AG04449 (cell line): ENCODE measurements at places on chromosomes 7 and 10.

- DNase-seq, result no peak
Measured at GRCh38 chr7:502296-502695, 17.4 kb downstream of the PDGFA start.

DNA sequence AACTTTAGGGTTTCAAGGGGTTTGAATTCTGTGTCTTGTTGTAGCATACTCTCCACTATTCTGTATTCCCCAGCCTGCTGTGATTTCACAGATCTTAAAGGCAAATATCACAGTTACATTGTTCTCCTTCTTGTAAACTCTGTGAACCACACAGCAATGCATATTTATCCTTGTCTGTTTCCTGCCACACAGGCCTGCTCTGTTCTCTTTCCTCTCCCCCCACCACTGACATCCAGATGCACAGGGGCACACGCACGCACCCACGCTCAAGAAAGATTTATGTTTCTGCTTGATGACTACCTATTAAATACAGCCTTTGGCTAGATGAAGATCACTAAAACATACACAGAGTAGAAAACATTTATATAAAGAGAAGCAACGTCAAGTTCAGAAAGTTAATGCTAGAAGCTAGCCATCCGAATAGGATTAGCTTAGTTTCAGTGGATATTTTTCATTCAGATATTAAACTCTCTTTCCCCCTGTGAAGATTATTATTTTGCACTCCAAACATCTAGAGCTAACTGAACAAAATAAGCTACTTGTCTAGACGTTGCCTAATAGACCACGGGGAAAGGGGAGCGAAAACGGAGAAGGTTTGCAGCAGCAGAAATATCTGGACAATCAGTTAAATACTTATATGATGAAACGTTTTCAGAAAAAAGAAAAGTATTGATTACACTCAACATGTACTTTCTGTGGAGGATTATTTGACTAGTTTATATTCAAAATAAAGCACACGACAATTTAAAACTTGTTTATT, 193.1 kb upstream of the SEMA3C start:
- peak; percentile 4 for DNase-seq

DNA sequence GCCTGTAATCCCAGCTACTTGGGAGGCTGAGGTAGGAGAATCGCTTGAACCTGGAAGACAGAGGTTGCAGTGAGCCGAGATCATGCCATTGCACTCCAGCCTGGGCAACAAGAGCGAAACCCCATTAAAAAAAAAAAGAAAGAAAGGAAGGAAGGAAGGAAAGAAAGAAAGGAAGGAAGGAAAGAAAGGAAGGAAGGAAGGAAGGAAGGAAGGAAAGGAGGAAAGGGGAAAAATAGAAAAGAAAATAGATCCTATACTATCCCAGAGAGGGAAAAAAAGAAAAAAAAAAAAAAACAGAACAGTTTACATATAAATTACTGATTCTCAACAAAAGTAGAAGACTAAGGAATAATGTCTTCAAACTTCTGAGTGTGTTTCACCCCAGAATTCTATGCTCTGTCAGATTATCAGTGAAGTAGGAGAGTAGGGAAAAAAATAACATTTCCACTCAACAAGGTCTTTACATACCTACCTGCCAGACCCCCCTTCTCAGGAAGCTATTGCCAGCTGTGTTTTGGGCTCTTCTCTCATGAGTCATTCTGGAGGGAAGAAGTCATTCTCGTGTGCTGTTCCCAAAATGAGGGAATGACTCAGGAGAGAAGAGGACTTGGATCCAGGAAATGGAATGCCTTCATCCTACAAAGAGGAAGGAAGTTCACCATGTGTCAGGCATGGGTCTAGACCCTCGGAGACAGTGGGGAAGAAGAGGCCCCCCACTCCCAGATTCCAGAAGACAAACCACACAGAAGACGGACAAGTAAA, 20.9 kb downstream of the RGS10 start:
- DNase-seq, result no peak

DNA sequence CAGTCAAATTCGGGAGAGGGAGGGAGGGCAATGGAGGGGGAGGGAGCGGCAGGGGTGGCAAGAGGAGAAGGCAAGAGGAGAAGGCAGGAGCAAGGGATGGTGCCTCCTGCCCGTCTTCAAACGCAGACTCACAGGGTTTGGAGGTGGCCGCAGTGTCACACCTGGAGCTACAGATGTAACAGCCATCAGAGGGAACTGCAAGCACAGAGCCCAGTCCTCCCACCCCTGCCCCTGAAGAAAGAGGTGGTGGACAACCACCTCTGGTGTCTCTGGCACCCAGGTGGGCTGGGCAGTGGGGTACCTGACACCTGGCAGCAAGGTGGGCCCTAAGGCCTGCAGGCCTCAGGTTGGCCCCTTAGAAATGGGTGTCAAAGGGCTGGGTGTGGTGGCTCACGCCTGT, 67.0 kb upstream of the SDK1 start:
- DNase-seq, result no peak

GRCh38 chr7:158453663-158454062, 134.0 kb downstream of the PTPRN2 start:
- no peak for DNase-seq

- DNase-seq, result no peak
Measured at GRCh38 chr10:20157314-20157713, 341.1 kb downstream of the PLXDC2 start.

GRCh38 chr7:584122-584465, 64.4 kb upstream of the PDGFA start:
- no peak for DNase-seq

DNA sequence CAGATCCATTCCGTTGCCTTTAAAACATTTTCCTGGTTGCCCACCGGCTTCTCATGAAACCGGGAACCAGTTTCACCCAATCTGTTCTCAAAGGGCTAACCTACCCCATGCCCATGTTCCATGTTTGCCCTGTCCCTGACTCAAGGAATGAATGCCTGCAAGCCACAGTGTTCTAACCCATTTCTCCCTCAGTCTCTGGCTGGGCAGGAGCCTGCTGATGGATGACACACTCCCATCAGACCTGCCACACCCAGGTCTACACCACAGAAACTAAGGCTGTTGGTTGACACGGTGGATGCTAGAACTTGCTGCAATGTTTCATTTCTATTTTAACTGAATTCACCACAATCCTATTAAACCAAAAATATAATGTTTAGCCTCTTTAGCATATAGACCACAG, 15.6 kb downstream of the CLRN3 start:
- DNase-seq, result no peak

GRCh38 chr7:93011351-93012294, 106.2 kb downstream of the SAMD9 start:
- DNase-seq, result peak; percentile 95

DNA sequence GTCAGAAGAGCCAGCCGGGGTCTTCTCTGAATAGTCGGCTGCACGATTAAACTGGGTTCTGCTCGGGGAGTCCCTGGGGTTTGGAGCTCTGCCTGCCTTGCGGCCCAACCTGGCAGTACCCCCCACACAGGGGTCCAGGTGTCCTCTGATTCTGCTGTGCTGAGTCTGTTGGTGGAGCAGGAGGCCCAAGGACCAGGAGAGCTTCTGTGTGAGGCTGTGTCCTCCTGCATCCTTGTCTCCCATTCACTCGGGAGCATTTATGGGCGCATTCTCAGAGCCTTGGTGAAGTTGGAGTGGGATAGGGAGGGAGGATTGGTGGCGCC, 14.2 kb downstream of the INPP5A start:
- DNase-seq, result no peak

GRCh38 chr7:153084278-153084677, 324.7 kb downstream of the ACTR3B start:
- DNase-seq, result no peak

DNA sequence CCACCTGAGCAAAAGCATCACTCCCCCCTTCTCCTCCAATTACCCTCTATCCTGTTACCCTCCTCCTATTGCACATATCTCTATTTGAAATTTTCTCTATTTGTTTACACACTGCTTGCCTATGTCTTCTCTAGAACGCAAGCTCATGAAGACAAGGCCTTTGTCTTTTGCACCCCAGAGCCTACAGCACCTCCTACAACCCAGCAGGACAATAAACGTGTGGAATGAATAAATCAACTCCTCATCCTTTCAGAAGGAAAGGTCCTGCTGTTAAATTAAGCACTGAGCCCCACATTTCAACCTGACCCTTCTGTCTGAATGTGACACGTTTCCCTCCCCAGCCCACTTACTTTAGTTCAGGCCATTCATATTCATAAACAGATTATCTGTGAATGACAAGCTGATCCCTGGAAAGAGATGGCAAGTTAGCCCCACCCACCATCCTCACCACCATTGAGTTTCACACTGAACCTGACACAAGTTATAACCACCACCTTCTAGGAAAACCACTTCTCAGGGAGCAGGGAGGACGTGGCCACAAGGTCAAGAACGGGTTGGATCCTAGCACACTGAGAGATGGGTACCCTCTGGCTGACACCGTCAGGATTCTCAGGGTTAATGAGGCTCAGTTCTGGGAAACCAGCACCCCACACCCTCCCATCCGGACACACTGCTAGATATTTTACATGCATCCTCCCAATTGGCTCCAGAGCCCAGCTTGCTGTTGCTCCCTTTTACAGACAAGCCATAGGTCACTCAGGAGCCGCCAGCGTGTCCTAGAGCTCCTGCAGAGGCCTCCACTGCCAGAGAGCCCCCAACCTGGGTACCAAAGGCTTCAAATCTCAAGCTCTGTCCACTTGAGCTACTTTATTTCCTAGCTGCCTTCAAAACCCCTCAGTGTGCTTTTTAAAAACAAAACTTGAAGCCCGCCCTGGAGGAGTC, 934 bp downstream of the PRTFDC1 start:
- DNase-seq, result no peak

DNA sequence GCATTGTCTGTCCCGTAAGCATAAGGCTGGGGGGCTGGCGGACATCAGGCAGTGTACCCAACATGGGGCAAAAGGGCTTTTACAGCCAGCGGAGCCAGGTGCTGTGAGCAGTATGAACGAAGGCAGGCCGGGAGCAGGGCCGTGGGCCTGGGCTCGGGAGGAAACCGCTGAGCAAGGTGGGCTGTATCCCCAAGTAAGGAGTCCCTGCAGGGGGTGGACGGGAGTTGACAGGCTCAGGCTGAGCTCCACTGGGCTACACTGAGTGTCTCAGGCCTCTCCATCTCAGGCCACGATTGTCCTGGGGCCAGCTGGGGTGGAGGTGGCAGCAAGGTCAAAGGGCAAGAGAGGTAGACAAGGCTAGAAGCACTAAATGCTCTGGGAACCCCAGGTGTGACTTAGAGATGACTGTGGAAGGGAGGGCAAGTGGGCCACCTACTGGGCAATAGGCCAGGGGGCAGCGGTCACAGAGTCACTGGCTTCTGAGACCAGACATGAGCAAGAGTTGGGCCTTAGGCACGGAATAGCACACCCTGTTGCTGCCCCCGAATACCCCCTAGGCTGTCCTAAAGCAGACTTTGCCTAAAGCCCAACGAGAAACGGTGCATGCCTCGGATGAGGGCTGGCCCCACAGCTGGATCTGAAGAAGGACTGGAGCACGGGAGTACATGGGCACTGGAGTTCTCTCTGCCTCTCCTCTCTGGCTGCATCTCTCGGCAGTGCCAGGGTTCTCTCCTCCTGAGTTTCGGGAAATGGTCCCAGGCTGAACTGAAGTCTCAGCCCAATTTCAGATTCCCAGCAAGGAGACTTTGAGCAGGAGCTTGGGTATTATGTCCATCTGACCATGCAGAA, 10.8 kb upstream of the RAMP3 start:
- no peak for DNase-seq

GRCh38 chr7:156504687-156505545, 135.7 kb upstream of the RNF32 start:
- DNase-seq, result no peak

DNA sequence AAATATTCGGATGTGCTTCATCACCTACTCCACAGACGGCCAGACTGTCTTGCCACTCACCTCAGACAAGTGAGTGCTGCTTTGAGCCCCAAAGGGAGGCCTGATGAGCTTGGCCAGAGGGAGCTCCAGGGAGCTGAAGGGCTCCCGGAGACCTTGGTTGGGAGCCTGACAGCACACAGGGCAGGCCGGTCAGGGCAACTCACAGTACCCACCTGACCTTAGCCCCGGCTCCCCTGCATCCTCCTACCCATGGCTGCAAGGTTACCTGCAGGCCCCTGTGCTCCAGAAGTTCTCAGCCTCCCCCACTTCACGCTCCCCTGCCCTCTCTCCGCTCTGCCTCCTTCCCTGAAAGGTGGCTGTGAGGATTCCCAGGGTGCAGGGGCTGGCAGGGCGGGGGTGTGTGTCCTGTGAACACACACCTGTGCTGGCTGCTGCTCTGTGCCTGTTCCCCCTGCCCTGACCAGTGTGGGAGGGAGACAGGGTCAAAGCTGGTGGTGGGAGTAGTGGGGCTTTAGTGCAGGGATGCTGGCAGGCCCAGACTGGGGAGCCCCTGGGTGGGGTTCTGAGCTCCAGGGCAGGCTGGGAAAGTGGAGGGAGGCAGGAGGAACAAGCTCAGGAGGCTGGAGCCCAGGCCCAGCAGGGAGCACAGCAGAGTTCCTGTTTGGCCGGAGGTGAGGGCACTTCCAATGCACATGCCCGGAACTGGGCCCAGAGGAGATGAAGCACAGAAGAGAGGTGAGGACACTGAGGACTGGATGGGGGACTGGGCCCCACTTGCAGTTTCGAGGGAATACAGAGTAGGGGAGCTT, 7.2 kb downstream of the ANTXRL start:
- no peak for DNase-seq

GRCh38 chr7:100156331-100157068, 2.0 kb downstream of the TRAPPC14 start:
- no peak for DNase-seq

GRCh38 chr10:68171539-68172080, 60.3 kb downstream of the ATOH7 start:
- DNase-seq, result no peak
